ENCODE measurements at places on chromosomes 7 and 10.

DNA sequence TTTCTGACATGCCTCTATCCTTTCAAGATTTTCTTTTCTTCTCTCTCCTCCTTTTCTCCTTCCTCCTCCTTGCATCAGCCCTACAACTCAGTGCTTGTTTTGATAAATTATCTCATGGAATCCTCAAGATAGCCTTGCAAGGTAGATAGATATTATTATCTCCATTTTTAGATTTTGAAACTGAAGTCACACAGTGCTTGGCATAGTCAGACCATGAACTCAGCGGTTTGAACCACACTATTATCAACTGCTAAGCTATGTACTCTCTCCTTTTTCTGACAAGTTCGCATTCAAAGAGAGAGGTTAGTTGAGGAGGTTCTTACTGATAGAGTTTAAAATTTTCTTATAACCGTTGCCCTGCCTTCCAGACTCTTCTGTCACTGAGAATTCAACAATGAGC lies 79.1 kb downstream of the SUGCT start:
- no peak for DNase-seq

GRCh38 chr7:135365721-135366120 lies 132.1 kb downstream of the STRA8 start:
- DNase-seq = no peak

DNA sequence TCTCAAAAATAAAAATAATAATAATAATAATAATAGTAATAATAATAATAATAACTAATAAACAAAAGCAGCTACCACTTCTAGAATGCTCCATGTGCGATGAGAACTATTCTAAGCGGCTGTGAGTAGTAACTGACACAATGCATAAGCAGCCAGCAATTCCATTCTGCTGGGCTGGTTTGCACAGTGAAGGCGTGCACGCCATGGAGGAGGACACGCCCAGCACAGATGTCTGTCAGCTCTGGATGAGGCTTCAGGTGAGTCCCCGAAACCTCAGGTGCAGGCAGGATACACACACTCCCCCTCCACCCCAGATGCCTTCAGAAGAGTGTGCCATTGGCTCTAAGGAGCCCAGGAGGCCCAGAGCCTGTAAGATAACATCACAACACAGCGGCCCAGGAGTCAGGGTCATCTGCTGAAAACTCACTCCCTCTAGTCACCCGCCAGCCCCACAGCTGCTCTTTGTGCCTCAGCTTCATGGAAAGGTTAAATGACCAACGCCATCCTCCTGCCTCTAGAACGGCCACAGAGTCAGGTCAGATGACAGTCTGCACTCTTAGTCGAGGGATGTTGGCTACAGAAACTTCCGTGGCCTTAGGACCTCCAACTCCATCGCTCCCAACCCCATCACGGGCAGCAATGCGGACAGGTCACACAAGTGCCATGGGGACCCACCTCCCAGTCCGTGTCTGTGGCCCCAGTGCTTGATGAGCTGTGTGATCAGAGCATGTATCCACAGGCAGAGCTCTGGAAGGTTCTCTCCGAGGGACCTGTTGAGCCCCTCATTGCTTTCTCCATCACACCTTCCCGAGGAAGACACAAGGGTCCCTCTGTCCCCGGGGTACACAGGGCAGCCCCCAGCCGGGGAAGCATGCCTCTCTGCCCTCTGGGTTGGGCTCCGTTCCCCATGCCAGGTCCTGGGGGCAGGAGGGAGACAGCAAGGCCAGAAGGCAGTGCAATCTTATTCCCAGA lies 103.9 kb downstream of the CTBP2 start:
- DNase-seq = no peak

DNA sequence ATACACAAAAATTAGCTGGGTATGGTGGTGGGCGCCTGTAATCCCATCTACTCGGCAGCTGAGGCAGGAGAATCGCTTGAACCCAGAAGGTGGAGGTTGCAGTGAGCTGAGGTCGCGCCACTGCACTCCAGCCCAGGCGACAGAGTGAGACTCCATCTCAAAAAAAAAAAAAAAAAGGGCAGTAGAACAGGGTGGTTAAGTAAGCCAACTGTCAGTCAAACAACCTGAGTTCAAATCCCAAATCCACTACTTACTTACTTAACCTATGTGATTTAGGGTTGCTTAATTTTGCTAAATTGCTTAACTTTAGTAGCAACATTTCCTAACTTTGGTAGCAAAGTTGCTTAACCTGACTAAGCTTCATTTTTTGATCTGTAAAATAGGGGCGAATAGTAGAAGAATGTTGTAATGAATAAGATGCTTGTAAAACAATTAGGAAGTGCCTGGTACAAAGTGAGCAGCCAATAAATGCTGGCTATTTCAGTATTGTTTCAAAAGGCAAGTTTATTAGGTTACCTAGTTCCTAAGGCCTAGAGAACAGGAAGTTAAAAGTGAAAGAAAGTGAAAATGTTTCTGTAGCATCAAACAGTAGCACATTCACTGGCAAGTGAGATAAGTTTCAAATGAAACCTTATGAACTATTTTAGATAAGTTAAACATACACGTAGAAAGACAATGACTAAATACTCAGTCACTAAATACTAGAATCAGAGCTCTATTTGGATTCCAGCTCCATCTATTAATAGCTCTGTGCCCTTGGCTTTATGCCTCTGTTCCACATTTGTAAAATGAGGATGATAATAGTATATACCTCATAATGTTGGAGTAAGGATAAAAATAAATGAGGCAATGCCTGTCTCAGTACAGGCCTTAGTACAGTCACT lies 64.3 kb downstream of the HOXA1 start:
- DNase-seq = peak; percentile 29

DNA sequence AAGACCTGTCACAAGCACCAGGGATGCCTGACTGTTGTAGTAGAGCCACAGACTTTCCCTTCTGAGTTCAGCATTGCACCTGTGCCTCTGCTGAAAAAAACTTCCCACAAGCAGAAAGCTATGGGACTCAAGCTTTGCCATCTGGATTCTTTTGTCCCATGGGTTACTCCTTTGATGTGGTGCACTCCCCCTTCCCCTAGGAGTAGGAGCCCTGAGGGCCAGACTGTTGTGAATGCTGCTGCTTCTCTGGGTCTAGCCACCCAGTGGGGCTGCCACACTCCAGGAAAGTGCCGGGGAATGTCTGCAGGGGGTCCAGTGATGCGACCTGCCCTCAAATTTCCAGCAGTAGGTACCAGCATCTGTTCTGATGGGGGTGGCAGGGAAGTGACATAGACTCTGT lies 11.7 kb downstream of the CASP7 start:
- DNase-seq = no peak

- DNase-seq = no peak
Observed at GRCh38 chr7:133452577-133452976, 199.7 kb downstream of the EXOC4 start.

- no peak for DNase-seq
Observed at GRCh38 chr10:101487399-101487798, 100.7 kb downstream of the POLL start.

DNA sequence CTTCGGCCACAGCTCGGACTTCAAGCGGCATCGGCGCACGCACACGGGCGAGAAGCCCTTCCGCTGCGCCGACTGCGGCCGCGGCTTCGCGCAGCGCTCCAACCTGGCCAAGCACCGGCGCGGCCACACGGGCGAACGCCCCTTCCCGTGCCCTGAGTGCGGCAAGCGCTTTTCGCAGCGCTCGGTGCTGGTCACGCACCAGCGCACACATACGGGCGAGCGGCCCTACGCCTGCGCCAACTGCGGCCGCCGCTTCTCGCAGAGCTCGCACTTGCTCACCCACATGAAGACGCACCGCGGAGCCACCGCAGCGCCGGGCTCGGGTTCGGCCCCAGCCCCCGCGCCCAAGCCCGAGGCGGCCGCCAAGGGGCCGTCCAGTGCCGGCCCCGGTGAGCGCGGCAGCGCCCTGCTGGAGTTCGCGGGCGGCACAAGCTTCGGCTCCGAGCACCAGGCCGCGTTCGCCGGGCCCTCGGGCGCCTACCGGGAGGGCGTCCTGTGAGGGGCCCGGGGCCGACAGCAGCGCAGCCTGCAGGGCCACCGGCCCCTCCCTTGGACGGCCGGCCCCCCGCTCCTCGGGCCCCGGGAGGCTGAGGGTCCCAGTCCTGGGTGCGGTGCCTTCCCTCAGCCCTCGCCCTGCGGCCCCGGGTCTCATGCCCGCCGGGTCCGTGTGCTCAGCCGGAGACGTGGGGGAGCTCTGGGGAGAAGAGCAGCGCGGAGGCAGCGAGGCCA lies 17.2 kb downstream of the ZNF316 start:
- no peak for DNase-seq

DNA sequence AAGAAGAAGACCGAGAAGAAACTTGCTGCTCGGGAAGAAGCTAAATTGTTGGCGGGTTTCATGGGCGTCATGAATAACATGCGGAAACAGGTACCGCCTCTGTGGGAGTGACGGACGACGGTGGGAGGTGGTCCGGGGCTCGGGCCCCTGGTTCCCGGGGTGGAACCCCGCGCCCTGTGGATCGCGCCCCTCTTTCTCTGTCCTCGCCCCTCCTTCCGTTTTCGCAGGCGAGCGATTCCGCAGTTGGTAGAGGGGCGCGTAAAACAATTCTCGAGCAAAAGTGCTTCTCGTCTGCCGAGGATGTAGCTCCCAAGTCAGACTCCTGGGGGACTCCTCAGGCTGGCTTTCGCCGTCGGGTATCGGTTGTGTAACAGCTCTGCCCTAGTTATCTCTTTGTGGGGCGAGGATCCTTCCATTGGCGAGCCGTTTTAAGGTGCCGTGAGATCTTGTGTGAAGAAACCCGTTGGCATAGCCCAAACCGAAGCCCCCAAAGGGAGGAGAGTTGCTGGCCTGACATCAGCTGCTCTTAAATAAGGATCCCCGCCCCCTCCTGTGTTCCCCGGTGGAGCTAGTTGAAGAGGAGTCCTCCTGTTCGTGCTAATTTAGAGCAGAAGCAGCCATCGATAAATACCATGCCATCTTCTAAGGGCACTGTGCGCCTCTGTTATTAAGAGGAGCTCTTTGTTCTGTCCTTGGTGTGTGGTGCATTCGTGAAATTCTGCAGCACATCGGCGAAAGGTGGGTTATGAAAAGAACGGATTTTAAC lies 655 bp downstream of the KLHL7 start:
- no peak for DNase-seq

DNA sequence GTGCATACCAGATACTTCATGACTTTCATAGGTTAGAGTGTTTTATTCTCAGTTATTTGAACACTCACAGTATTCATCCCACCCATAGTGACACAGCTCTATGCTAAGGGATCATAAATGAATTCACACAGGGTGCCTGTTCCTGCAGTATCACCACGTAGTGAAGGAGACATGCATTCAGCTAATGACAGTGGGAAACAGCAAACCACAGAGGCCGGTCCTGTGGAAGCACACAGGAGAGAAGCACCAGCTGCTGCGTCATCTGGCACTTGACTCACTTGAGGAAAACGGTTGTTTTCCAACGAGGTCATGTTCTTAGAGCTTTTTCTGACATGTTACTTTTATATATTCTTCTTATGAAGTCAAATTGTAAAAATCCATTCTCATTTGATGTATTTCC lies 73.0 kb downstream of the UBE3C start:
- DNase-seq = no peak

GRCh38 chr7:154519229-154519628 lies 467.0 kb downstream of the DPP6 start:
- no peak for DNase-seq

DNA sequence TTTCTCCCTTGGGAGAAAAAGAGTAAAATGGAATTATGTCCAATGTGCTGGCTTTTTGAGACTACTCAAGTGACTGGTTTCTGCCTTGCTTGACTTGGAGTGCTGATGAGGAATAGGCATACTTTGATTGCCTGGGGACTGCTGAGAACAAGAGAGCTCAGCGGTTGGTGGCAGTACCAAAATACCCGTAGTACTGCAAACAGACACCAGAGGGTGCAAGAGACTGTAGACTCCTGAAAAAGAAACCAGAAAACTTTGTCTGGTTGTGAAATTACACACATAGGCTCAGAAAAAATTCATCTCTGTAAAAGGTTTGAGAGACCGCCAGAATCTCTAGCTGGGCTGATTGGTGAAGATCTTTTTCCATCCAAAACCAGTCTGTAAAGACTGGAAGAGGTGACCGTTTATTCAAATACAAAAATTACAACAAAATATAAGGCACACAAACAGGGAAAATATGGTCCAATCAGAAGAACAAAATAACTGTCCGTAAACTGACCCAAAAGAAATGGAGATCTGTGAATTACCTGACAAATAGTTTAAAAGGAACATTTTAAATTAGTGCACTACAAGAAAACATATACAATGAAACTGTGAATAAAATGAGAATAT lies 18.5 kb downstream of the BICC1 start:
- DNase-seq = peak; percentile 63

DNA sequence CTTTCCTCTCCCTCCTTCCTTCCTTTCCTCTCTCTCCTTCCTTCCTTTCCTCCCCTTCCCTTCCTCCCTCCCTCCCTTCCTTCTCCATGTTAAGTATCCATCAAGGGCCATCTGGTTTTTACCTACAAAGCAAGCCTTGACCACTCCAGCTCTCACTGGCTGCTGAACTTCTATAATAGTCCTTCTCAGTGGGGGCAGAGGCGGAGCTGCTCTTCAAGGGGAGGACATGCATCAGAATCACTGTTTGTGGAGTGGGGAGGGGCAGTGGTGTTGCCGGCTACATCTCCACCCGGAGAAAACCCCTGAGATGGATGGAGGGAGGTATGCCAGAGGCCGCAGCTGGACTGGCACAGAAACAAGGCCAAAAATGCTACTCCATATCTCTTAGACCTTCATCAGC lies 25.9 kb downstream of the LAMB1 start:
- no peak for DNase-seq

DNA sequence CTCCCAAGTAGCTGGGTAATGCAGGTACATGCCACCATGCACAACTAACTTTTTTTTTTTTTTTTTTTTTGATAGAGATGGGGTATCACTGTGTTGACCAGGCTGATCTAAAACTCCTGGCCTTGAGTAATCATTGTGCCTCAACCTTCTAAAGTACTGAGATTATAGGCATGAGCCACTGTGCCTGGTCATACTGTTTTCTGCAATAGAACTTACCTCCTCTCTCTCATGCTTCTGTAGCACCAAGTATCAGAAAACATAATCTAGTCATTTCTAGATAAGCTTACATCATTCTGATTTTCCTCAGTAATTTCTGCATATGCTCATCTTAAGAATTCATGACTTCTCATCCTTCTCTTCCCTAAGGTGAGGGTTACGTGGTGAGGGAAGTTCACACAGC lies 210.0 kb downstream of the IMMP2L start:
- DNase-seq = no peak

- DNase-seq = no peak
Observed at GRCh38 chr10:8993864-8994263, 939.4 kb downstream of the GATA3 start.

- DNase-seq = no peak
Observed at GRCh38 chr10:116879817-116880216, 30.5 kb downstream of the ENO4 start.

DNA sequence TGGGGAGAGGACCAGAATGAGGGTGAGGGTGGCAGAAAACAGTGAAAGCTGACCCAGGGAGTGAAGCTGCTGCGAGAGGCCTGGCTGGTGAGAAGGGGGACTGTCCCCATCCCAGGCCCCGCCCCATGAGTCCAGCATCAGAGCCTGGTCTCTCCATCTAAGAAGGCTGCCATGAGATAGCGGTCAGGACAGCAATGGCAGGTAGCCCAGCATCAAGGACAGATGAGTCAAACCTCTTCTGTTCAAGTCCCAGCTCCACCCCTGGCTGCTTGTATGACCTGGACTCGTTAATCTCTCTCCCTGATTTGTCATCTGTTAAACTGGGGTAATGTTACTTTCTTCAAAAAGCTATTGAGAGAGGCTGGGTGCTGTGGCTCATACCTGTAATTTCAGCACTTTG lies 22.2 kb downstream of the GPNMB start:
- DNase-seq = no peak

- DNase-seq = no peak
Observed at GRCh38 chr10:118875087-118875486, 120.3 kb upstream of the CACUL1 start.

Data from GM04504 (cell line).